NCI-H774 (cell line): ENCODE measurements at places on chromosomes 13 and 19.

- DNase-seq = no peak
These were observed 493.3 kb downstream of the LMO7 start for GRCh38 chr13:76129305-76130000.

DNA sequence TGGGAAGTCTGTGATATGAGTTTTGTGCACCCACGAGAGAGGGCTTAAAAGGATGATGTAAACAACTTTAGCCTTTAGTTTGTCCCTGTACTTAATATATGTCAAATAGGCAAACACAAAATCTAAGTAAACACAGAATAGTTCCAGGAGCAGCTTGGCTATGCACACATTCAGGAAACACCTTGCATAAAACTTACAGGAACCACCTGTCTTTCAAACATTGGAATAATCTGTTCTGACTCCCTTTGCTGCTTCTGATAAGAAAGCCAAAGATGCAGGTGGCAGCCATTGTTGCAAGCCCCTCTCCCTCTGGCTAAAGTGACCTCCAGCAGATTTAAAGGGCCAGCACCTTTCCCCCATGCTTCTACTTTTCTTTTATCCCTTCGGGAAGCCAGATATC lies 4.7 kb downstream of the EEF1AKMT1 start:
- DNase-seq = no peak

DNA sequence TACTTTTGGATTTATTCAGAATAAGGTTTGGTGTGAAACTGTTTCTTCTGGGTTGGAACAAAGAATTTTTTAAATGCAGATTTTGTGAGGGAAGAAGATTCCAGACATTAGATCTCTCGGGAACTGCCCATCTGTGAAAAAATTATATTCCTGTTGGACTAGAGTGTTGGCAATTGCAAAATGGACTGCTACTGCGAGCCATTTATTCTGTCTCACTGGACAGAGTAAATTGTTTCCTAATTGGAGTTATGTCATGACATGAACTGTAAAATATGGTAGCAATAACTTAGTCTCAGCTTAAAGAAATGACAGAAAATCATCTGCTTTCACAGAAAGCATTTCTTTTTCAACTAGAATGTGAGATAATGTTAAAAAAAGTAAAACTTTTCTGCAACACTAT lies 86.0 kb upstream of the MYCBP2 start:
- no peak for DNase-seq

DNA sequence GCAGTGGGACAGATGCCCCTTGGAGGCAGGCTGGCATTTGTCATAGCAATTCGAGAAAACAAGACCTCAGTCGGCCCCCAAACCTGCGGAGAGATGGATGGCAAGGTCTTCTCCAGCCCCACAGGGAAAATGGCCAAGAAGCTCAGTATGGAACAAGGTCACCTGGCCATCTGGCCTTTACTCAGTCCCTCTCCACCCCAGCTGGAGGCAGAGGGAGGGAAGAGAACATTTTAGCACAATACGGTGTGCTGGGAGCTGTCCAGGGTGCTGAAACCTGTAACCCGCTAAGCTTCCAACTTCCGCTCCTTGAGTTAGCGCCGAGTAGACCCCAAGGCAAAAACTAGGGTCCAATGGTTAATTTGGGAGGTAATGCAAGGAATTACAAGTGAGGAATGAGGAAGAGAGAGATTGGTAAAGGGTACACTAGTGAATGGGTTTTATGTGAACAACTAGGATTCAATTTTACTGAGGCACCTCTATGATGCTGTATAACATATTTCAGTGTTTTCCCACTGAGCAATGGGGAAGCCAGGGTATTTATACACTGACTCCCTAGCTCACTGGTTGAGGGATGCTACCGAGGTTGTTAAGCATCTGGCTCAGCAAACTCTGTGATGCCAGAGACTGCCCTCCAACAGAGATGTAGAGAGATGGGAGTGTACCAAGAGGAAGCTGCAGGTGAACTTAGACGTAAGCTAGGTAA lies 64.3 kb downstream of the CACNA1A start:
- DNase-seq = no peak

DNA sequence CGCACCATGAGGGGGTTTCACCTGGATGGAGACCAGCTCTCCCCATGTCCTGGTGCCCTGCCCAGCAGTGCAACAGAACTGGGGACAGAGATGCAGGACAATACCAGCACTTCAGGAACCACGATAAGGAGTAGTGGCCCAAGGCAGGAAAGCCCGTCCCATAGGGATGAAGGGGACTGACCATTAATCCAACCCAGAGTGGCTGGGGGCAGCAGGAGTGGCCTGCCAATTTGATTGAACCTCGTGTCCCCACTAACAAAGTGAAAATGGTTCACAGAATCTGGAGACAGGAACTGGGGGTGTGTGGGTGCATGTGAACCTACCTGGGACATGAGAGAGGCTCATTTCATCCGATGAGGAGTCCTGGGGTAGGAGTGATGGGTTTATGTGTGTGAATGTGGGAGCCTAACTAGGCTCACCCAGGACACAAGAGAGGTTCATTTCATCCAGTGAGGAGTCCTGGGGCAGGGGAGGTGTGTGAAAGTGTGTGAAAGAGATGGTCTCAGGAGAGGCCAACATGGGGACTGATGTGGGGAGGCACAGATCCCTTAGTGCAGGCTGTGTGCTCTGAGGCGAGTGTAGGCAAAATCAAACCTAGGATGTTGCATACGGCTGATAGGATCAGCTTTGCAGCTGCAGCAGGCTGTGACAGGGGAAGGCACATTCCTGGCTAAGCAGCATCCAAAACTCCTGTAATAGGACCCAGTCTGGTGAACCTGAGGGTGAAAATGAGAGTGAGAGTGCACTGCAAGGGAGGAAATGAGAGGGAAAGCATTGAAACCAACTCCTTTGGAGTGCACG lies 98.2 kb downstream of the ZNF429 start:
- DNase-seq = no peak

- DNase-seq = no peak
These were observed 106.9 kb downstream of the KLF12 start for GRCh38 chr13:74027161-74027779.

DNA sequence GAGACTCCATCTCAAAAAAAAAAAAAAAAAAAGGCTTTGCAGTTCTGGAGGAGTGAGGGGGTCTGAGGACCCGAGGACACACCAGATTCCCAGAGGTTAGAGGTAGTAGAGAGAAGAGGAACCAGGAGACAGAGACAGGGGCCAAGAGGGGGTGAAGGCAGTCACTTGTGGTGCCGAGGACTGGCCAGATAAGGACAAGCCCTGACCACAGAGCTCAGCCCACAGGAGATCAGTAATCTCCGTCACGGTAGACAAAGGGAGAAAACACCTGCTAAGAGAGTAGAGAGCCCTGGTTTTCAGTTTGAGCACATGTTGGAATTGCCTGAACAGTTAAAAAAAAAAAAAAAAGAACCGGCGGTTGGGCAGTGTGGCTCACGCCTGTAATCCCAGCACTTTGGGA lies 1.7 kb upstream of the PRAM1 start:
- DNase-seq = no peak

- no peak for DNase-seq
These were observed 29.6 kb upstream of the DOCK9 start for GRCh38 chr13:99007414-99007986.

DNA sequence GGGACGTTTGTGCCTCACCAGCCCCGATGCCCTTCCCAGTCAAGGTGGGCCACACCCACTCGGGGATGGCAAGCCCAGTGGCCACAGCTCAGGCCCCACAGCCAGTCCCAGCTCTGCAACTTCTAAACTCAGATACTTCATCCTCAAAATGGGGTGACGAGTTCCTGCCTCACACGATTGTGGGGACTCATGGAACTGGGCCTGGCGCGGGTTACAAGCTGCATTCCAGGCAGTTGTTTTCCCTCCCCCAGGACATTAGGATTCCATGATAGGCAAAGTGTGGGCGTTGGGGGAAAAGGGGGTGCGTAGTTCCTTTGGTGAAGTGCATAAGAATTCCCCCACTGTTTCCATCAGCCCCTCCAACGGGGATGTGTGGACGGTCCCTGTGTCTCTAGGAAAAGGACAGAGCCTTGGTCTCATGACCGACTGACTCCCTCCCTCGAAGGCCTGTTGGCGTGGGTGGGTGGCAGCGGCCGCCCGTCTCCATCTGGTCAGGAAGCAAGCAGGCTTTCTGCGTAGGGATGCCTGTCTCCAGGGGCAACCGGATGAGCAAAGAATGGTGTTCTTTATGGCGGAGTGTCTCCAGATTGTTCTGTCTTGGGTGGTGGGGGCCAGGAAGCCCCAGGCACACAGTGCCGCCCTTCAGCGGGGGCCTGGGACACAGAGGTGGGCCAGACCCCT lies 21.1 kb upstream of the NPAS1 start:
- DNase-seq = no peak

DNA sequence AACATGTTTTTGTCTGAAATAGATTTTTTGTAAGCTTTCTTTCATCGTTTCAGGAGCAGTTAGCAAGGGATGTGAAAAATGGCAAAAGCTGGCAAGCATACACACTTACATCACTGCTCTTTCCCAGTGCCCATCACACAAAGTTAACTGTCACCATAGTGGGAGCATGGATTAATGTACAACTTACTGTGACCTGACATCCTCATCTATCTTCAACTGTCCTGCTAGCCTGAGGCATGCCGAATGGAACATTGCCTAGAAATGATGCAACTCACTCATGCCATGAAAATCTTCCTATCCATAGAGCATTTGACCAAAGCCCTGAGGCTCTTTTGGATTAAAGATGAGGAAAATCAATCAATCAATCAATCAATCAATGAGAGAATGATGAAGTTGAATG lies 491.7 kb upstream of the SLC10A2 start:
- DNase-seq = no peak

DNA sequence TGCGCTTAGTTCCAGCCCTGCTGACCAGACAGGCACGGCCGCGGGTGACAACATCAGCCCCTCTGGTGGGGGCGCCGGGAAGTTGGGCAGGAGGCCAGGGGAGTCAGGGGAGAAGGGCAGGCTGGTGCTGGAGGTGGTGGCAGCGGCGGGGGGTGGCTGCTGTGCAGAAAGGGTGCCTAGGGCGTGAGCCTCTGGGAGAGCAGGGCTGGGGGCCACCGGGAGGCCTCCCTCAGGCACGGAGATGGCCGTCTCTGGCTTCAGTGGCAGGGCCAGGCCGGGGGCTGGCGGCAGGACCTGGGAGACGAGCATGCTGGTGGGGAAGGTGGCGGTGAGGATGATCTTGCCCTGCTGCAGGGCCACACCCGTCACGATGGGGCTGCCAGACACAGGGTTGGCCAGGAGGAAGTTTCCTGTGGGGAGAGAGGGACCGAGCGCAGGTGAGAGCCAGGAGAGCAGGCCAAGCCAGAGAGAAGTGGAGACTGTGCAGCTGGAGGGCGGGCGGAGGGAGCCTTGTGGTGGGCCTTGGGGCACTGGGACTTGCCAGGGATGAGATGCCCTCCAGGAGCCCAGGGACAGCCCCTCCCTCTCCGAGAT lies 3.3 kb downstream of the SIX5 start:
- no peak for DNase-seq

DNA sequence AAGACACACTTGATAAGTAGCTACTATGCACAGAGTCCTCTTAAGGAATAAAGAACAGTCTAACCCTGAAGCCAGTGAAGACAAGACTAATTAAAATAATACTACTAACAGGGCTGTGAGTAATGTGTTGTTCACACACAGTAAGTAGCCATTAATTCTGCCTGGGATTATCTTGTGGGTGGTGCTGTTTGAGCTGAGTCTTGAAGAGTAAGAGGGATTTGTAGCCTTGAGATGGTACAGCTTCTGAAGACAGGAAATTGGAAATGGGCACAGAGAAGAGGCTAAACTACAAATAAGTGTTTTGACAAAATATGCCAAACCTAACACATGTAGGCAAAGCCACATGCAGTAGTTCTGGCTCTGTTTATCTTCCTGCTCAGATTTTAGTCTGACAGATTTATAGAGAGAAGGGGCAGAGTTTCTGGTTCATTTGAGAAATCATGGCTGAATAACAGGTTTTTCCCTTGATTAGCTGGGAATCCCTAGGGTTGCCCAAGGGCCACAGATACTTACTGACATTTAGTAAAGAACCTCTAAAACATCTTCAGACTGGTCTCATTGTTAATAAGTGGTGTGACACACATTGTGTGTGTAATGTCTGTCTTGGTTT lies 38.0 kb downstream of the ITGBL1 start:
- DNase-seq = no peak

DNA sequence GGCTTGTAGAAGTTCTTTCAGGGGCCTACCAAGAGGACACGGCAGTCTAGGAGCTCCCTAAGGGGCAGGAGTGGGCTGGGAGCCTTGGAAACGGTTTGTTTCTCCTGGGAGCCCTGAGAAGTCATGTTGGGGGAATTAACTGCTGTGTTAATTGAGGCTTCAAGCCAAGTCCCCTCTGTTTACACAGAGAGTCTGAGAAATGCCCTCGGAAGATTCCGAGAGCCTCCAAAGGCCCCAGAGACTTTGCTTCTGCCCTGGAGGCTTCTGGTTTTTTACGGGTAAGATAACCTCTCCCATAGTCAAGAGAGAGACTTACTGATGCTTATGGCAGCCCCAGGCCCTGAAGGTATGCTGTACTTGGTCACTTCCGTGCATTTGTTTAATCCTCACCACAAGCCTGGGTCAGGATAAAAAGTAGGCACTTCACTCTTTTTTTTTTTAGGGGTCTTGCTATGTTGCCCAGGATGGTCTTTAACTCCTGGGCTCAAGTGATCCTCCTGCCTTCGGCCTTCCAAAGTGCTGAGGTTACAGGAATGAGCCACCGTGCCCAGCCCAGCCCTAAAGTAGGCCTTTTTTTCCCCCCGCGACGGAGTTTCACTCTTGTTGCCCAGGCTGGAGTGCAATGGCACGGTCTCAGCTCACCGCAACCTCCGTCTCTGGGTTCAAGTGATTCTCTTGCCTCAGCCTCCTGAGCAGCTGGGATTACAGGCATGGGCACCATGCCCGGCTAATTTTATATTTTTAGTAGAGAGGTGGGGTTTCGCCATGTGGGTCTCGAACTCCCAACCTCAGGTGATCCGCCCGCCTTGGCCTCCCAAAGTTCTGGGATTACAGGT lies 15.2 kb downstream of the IER2 start:
- no peak for DNase-seq

DNA sequence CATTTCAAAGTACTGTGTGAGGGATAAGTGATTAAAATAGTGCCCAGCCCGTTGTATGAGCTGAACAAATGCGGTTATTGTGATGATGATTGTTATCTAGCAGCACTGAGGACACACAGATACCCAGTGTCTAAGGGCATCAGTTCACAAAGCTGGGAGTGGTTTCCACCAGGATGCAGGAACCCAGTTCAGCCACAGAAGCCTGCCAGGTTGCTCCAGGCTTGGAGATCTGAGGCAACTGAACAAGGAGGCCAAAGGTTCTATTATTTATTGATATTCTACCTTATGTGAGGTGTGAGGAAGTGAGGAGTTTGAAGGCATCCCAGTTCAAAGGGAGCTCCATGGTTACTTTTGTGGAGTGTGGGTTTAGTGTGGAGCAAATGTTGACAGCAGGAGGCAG lies 13.2 kb downstream of the DIAPH3 start:
- no peak for DNase-seq

DNA sequence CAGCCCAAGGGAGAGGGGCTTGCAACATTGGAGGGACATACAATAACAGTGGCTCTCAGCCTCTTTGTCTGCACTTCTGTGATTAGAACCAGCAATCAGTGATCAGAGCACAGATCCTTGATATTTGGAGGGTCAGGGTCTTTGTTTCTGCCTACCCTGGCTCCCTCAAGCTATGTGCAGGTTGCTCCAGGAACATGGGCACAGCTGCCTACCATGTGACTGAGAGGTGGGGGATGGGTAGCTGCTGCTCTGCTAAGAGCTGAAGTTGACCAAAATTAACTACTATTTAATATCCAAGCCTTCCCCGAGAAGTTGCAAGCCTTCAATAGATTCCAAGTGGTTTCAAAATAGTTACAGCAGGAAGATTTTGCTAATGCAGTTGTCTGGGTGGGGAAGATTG lies 202.6 kb downstream of the ZIC5 start:
- DNase-seq = no peak

GRCh38 chr13:83201506-83201905 lies 680.8 kb downstream of the SLITRK1 start:
- no peak for DNase-seq

- no peak for DNase-seq
These were observed 11.2 kb downstream of the DKKL1 start for GRCh38 chr19:49374665-49375434.
